ENCODE measurements at places on chromosomes 13 and 19. TPM values are rescaled to one million over a fixed set of nuclear protein-coding genes. Genes with fewer than 3 reads are reported as not detected.

Gene NLRP9
- total RNA-seq: not detected

Gene UBE2S
- total RNA-seq: 487 TPM

Gene RGL3
- total RNA-seq: 0.50 TPM

Gene CGB1
- not detected for total RNA-seq

Gene CEACAM18
- total RNA-seq: not detected

Gene MBD3L2B
- not detected for total RNA-seq

Gene FPR3
- total RNA-seq: not detected

Gene CRB3
- not detected for total RNA-seq

Gene GPR12
- not detected for total RNA-seq

Gene KANK3
- 0.33 TPM for total RNA-seq

Gene TLE2
- total RNA-seq: 1.7 TPM
